ENCODE measurements at places on chromosomes 3 and 15.
A peak's percentile ranks its signal among the peaks of the same experiment; 100 is the strongest.

GRCh38 chr15:88932875-88933330 is 19.7 kb upstream of the MFGE8 start:
- DNase-seq, result no peak

- DNase-seq, result no peak
Observed at GRCh38 chr3:132964266-132964665, 73.9 kb upstream of the TMEM108 start.

- no peak for DNase-seq
Observed at GRCh38 chr3:16319307-16319706, 54.3 kb downstream of the OXNAD1 start.

- no peak for DNase-seq
Observed at GRCh38 chr15:53625260-53625659, 134.2 kb downstream of the WDR72 start.

DNA sequence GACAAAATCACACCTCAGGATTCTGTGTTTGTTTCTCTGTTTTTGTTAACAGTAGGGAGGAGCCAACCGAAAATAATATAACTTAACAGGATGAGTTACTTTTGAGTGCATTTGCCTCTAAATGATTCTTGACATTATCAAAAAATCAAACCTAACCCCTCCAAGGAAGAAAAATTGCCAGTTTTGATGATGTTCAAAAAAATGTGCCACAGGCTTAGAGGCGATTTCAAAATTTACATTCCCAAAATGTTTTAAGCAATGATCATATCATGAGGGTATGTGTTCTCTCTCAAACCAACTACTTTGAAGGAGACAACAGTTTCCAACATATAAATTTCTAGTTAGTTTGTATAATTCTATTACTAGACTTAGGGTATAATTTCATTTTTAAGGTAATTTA is 6.7 kb downstream of the VGLL3 start:
- DNase-seq, result no peak

GRCh38 chr3:196638861-196639482 is 522 bp upstream of the NRROS start:
- DNase-seq, result no peak

DNA sequence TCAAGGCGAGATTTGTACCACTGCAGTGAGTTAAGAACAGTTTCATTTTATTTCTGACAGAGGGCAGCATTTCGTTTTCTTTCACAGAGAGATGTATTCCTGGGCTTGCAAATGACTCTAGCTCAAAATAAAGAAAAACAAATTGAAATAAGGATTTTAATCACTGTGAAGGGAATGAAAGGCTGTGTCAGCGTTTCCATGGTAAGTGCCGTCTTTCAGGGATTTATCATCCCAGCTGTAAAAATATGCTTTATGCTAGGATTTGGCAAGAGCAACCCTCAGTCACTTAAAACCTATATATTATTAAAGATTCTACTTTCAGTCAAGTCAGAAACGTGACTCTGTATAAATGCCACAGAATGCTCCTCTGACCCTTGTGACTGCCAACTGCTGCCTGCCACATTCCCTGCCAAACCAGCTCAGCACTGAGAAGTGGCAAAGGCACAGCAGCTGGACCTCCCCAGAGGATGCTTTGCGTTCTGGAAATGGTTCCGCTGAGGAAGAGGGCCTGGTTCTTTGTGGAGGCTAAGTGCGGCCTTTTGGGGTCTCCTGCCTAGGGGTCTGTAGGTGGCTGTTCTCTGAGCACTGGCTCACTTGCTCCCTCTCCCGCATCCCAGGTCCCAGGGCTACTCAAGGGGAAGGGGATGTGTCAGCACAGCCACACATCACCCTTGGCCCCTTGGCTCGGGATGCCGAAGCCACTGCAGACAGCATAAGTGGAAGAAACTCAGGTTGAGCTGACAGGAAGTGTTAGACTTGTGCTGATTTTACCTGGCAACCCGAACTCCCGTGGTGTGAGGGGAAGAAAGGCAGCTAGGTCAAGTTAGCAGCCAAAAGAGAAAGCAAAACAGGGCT is 56.6 kb upstream of the POMGNT2 start:
- peak; percentile 23 for DNase-seq

- DNase-seq, result peak; percentile 9
Observed at GRCh38 chr3:49276475-49277382, at the start of gene C3orf62. TSS of gene C3orf62 (minus strand) at chr3:49277232. CDS start at chr3:49276872, 360 bp downstream.

Measured in bone marrow (tissue), 2 donors.